ENCODE measurements at places on chromosomes 1 and 21. TPM values are rescaled to one million over a fixed set of nuclear protein-coding genes. Genes with fewer than 3 reads are reported as not detected.

DNA sequence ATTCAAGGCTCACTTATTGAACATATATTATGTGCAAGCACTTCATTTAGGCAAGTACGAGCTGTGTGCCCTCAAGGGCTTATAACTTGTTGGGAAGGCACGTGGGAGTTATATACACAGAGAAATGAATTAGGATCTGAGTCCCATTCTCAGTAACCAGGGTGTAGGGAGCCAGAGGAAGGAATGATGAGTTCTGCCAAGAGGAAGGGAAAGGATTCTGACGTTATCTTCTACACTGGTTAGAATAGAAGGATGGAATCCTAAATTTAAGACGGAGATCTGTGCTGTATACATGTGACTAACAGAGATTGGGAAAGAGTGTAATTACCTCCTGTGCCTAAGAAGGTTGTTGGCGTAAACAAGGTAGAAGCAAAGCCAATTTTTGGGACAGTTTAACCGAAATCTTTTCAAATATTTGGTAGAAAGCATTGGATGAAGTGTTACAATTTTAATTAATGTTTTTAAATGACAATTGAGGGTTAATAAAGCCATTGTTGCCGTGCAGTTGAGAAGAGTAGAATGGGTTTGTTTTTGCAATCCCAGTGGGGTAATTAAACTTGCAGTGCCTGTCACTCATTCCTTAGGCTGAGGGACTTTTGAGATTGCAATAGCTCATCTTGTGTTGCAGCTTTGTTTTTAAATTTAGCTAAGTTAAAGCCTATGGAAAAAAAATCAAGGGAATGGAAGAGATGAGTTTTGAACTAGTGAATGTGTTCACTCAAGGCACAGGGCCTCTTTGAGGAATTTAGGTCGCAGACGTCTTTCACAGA lies 177.2 kb downstream of the NFIA start:
- H3K4me1 ChIP-seq: peaks cover 7% of the 10 kb centered on the region
- H3K27me3 ChIP-seq: no peaks in the 10 kb centered on the region
- no peaks in the 10 kb centered on the region for H3K36me3 ChIP-seq
- H3K27ac ChIP-seq: no peak overlapping the region

DNA sequence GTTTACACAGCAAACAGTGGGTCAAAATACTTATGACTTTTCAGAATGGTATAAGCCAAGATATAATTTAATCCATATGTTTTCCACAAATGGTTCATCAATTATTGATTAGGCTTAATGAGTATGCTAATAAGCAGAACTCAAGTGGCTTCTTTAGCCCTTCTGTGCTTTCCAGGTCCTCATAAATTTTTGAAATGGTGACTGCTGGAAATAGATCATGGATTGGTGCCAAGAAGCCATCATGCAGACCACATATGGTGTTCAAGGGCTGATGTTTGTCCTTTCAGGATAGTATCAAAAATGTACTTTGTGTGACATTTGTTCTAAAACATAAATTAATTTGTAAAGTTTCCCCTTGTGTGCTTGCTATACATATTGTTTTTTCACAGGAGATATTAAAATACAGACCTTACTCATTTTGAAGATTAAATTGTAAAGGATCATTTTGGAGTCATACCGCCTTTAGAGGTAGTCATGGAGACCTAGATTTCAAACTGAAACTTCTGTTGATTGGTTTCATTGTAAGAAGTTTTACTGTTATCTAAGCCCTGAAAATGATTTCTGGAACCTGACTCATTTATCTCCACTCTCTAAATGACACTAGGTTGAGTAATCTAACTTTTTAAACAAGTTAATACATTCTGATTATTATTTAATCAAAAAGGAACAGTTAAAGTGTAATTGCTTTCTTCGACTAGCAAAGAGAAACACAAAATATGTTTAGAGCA lies 507.9 kb downstream of the PLA2G4A start:
- H3K27me3 ChIP-seq: no peaks in the 10 kb centered on the region
- DNase-seq: no peak
- H3K4me3 ChIP-seq: no peak overlapping the region
- no peaks in the 10 kb centered on the region for H3K36me3 ChIP-seq
- H3K4me1 ChIP-seq: no peaks in the 10 kb centered on the region

DNA sequence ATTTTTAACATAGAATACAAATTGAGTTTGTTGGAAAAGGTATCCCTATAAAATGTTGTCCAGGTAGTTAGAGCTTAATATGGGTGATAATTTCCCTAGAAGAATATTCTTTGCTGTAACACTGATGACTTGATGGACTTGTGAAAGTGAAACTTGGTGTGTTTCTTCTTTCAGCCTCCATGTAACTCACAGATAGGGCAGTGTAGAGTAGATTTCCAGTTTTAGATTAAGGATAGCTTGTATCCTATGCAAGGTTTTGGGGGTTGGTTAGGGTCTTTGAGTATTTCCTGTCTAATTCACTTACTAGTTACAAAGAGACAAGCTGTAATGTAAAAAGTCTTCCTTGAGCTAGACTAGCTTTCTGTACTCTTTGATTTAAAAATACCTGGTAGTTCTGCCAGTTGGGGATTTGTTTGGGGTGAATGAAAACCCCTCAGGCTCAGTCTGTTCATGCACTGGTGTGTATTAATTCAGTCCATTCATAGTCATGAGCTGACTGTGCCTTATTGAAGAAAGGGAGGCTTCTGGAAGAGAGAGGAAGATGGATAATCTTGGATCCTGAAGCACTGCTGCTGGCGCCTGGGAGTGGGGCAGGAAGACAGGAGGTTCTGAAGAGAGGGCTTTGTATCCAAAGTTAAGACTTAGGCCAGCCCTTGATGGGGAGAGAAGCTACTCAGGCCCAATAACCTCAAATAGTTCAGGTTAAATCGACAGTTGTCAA lies 83.6 kb downstream of the CAMTA1 start:
- no peaks in the 10 kb centered on the region for H3K36me3 ChIP-seq
- no peak overlapping the region for H3K4me3 ChIP-seq
- H3K27ac ChIP-seq: no peak overlapping the region

DNA sequence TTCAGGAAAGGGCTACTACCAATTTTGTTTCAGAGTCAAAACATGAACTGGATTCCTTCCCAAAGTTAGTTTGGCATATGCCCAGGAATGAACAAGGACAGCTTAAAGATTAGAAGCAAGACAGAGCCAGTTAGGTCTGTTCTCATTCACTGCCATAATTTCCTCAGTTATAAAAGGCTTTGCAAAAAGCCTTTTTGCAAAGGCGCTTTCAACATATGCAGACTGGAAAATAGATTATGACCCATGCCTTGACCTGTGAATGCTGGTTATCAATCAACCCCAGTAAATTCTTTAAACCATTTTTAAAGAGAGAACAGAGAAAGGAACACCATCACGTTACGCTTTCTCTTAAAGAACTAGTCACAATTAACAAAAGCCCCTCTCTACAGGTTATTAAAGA lies 1.7 kb upstream of the FRRS1 start:
- no peaks in the 10 kb centered on the region for H3K36me3 ChIP-seq
- H3K4me3 ChIP-seq: no peak overlapping the region
- no peaks in the 10 kb centered on the region for H3K27me3 ChIP-seq

DNA sequence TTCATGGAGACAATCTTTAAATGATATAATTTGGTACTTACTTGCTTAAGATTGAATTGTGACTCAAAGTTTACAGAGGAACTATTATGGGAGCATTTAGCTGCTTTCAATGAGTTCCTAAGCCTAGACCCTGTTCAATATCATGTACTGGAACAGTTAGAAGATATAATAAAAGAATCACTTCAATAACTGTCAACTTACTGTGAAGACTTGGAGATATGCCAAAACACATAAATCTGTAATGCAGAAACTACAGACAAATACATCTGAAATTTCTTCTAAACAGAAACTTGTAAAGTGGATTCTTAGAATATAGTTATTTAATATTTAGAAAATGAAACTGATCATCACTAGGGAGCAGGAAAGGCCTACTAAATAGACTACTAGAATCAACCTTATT lies 259.3 kb downstream of the HLX start:
- no peaks in the 10 kb centered on the region for H3K27me3 ChIP-seq
- DNase-seq: no peak
- H3K4me3 ChIP-seq: no peak overlapping the region
- no peak overlapping the region for H3K27ac ChIP-seq
- no peaks in the 10 kb centered on the region for H3K4me1 ChIP-seq

DNA sequence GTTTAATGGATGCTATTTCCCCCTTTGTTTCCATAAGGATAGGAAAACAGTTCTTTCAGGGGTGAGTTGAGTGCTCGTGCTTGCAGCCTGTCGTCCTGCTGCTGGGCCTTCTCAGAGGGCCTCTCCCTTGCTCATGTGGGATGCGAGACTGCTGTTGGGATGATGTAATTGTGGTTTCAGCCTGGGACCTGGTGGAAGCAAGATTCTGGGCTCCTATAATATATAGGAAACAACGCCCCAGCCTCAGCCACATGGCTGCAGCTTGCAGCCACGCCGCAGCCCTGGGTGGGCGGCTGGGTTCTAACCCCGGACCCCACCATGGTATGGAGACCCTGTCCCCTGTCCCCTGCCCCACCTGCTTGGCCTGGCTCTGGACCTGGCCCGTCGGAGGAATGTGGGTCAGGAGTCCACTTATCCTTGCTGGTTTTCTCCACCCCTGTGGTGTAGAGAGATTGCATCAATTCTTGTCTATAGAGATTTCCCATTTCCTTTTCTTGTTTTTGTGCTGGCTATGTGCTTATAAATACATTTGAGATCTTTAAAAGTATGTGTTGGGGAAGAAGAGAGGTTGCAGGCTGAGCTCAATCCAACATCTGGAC lies 357.8 kb downstream of the SIPA1L2 start:
- H3K4me3 ChIP-seq: no peak overlapping the region
- no peaks in the 10 kb centered on the region for H3K4me1 ChIP-seq
- no peak for DNase-seq
- H3K36me3 ChIP-seq: no peaks in the 10 kb centered on the region
- 0 out of 2 replicates have a peak, but pooled peaks cover 7% of the 10 kb centered on the region for H3K27me3 ChIP-seq
- H3K27ac ChIP-seq: no peak overlapping the region

DNA sequence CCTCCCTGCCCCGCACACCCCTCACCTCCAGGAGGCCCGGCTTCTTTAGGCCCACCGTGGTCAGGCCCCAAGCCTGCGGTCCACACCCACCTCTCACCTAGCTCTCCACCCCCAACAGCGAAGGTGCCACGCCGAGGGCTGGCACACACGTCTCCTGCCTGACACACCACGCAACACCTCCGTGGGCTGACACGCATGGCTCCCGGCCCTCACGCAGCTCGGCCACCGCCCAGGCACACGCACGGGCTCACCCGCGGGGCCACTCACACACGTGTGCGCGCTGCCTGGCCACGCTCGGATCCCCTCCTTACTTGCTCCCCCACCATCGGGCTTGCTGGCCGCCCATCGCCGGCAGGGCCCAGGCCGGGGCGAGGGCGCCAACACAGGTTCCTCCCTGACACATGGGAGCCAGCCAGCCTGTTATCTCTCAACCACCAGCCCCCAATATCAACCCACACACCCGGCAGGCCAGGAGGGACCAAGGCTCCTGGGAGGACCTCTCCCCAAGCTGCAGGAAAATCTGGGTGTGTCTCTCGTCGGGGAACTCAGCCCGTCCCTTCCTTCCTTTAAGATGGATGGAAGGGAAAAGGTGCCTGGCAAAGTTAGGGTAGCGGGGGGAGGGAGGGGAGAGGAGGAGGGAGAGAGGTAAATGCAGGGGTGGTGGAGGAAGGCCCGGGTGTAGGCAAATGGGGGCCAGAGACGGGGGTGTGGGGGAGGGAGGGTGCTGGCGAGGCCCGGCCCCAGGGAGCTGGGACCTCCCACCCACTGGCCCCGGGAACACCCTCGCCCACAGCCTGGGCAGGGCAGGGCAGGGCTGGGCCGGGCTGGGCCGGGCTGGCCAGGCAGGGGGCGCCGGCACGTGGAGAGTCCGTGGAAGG lies 546 bp downstream of the ELOVL1 start:
- peak; percentile 74 for DNase-seq
- H3K4me3 ChIP-seq: peak overlapping the region; percentile 98
- H3K27me3 ChIP-seq: no peaks in the 10 kb centered on the region
- peak overlapping the region; percentile 90 for H3K27ac ChIP-seq
- peaks cover 12% of the 10 kb centered on the region for H3K4me1 ChIP-seq
- peaks cover 14% of the 10 kb centered on the region for H3K36me3 ChIP-seq

- H3K36me3 ChIP-seq: no peaks in the 10 kb centered on the region
- DNase-seq: no peak
- no peak overlapping the region for H3K4me3 ChIP-seq
- no peak overlapping the region for H3K27ac ChIP-seq
- peaks cover 38% of the 10 kb centered on the region for H3K27me3 ChIP-seq
Observed at GRCh38 chr1:111270771-111271463, 19.7 kb upstream of the CHIA start.

DNA sequence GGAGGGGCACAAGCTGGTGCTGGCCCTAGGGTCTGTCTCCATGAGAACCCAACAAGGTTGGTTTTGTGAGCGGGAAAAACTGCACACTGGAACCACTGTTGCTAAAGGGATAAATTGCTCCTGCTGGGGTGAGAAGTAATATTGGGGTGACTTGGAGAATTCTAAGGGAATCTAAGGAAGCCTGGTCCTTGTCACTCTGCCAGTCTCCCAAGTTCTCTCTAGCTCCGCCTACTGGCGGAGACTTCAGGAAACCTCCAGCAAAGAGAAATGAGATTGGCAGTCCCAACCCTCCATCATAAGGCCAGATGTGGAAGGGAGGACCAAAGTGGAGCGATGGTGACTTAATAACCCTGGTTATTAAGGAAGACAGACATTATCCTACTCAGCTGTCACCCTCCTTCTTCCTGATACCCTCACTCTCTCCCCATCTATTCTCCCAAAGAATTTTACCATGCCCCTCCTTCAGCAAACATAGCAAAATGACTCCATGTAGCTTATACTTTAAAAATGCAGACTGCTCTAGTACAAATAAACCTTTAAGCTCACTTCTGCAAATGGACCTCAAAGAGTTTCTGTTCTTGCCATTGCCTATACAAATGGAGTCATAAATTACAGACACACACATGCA lies 2.7 kb downstream of the LCE1F start:
- H3K4me3 ChIP-seq: no peak overlapping the region
- peak; percentile 32 for DNase-seq
- H3K4me1 ChIP-seq: peaks cover 5% of the 10 kb centered on the region
- no peaks in the 10 kb centered on the region for H3K27me3 ChIP-seq
- H3K27ac ChIP-seq: no peak overlapping the region

DNA sequence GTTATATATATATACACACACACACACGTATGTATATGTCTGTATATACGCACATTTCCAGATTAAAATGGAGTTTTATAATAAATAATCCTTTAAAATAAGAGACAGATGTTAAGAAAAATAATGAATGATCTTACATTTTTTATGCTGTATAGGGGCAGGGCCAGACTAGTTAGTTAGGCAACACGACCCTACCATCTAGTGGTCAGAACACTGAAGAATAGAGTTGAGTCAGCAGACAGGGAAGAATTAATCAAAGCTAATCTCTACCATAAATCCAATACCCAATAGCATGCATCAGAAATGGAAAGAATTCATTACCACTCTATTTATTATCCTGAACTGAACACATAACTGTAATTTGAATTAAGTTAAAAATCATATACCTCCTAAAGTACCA lies 156.7 kb downstream of the BRINP3 start:
- H3K36me3 ChIP-seq: no peaks in the 10 kb centered on the region
- no peak for DNase-seq
- H3K27ac ChIP-seq: no peak overlapping the region
- H3K4me3 ChIP-seq: no peak overlapping the region
- H3K4me1 ChIP-seq: no peaks in the 10 kb centered on the region

The GNAI3 gene
- 14.7 TPM for total RNA-seq

The SLC45A1 gene
- total RNA-seq: 0.97 TPM

The F13B gene
- total RNA-seq: not detected

The FAM229A gene
- total RNA-seq: 1.1 TPM
